Stimulated activated CD4-positive, alpha-beta T cell treated with anti-CD3 and anti-CD28 coated beads, Interleukin-2, amount 100 ng/mL, for 48 hours (primary cell): ENCODE measurements at places on chromosomes 4 and X.

GRCh38 chr4:165364452-165365080 is 14.2 kb upstream of the CPE start:
- no peak for DNase-seq

DNA sequence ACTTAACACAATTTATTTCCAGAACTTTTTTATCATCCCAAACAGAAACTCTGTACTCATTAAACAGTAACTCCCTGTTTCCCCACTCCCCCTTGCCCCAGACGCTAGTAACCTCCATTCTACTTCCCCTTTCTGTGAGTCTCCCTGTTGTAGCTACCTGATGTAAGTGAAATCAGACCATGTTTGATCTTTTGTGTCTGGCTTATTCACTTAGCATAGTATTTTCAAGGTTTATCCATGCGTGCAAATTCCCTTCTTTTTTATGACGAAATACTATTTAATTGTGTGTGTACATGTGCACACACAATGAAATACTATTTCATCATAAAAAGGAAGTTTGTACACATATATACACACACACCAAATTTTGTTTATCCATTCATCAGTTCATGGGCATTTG is 5.2 kb downstream of the PKD2 start:
- no peak for DNase-seq

GRCh38 chrX:71438750-71439149 is 72.6 kb downstream of the TAF1 start:
- DNase-seq, result no peak

DNA sequence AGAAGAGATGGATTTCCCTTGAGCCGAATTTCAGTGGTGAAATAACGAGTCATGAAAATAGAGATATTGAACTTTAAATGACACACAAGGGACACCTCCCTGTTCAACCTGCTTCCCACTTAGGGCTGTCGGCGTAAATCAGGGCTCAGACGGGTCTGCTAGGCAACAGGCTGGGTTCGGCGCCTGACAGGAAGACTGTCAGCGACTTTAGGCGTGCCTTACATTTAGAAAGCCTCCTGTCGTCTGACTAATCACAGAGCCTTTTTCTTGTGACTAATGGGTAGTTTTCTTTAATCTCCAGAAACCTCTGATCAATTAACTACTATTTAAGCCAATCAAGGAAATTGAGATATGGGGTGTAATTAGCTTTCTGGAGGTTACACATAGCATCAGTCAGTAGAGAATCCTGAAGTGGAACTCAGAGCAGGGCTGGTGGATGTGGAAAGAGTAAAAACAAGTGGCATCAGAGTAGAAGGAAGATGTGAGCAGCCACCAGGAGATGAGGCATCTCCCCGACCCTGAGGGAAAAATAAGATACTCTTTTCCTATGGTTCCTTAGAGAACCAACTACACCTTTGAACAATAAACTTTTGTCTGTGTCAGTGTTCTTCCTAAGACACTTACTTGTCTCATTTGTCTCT is 86.2 kb upstream of the HS3ST1 start:
- DNase-seq, result no peak

DNA sequence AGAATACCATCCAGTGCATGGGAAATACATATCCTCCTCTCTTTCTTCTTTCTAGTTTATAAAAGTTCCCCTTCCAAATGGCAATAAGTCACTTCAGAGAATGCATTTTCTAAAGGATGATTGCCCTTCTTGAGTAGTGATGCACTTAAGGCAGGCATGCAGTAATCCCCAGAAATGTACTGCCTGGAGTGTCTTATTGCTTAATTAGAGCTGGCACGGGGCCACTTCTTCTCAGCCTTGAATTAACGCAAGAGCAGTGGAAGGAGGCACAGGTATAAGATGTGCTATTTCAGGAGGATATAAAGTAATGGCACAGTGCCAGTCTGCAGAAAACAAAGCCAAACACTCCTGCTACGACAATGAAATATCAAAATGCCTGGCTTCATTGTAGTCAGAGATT is 371.4 kb upstream of the FAM241A start:
- DNase-seq, result no peak
